ENCODE measurements at places on chromosomes 2 and 18.

DNA sequence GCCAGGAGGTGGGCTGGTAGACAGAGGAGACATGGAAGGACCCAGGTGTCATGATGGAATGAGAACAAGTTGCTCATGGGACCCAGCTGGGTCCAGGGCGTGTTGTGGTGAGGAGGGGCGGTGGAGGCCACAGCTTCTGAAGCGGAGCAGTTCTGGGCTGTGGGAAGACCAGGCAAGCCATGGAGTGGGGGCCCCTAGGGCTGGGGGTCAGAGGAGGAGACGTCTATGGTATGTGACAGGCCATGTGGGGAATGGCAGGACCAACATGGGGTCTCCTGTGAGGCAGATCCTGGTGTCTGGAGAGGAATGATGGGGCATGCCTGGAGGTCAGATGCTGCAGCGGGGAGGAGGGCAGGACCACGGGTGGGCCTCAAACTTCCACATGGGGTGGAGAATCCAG lies 16.9 kb downstream of the MYO7B start:
- DNase-seq = no peak

DNA sequence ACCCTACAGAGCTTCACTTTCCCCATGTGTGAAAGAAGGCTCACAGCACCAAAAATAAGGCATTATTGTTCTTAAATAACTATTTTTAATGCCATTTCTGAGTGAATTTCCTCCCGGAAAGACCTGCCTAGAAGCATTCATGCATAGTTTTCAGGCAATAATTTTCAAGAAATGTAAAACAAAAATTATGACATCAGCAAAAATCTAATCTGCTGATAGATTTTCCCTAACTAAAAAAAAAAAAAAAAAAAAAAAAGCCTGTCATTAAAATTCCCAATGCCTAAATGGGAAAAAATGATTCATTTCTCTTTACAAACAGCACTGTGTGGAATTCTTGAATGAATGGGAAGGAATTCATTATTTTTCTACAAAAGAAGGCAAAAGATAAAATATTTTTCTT lies 35.4 kb downstream of the ABCB11 start:
- no peak for DNase-seq

GRCh38 chr2:225597911-225598310 lies 198.4 kb downstream of the NYAP2 start:
- no peak for DNase-seq

- DNase-seq = no peak
Observed at GRCh38 chr2:226676618-226677017, 123.0 kb downstream of the IRS1 start.

- no peak for DNase-seq
Observed at GRCh38 chr2:200713704-200714064, 98.0 kb upstream of the BZW1 start.

DNA sequence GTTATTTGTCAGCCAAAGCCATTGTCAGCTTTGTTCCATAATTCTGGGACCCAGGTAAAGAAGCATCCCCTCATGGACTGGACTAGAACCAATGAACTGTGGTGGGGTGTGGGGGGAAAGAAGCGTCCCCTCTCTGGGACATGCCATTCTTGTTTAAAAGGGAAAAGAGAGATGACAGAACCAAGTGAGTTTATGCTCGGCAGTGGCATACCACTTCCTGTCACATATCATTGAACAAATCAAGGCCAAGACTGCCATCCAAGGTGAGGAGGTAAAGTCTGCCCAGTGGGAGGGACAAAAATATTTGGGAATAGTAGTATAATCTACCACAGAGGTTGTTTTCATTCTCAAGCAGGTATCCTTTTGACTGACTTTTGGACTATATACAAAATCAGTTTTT lies 4.7 kb upstream of the GLS start:
- DNase-seq = no peak

DNA sequence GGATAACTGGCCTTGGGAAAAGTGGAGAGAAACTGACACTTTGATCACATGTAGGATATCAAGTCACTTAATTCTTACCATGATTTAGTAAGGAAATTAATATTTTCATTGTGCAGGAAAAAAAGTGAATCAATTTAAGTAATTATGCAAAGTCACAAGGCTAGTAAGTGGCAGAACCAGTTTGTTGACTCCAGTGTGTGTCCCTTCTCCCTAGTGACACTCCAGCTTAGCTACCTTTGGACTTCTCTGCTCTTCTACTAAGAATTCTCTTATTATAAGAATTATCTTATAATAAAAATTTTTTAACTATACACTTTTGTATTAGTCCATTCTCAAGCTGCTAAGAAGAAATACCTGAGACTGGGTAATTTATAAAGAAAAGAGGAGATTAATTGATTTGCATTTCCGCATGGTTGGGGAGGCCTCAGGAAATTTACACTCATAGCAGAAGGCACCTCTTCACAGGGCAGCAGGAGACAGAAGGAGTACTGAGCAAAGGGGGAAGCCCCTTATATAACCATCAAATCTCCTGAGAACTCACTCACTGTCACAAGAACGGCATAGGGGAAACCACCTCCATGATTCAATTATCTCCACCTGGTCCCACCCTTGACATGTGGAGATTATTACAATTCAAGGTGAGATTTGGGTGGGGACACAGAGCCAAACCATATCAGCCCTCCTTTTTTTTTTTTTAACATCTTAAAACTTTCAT lies 13.6 kb downstream of the COL4A4 start:
- DNase-seq = no peak

GRCh38 chr2:2867397-2867979 lies 510.1 kb downstream of the EIPR1 start:
- no peak for DNase-seq

- DNase-seq = no peak
Observed at GRCh38 chr2:47818777-47819176, 35.8 kb downstream of the MSH6 start.

DNA sequence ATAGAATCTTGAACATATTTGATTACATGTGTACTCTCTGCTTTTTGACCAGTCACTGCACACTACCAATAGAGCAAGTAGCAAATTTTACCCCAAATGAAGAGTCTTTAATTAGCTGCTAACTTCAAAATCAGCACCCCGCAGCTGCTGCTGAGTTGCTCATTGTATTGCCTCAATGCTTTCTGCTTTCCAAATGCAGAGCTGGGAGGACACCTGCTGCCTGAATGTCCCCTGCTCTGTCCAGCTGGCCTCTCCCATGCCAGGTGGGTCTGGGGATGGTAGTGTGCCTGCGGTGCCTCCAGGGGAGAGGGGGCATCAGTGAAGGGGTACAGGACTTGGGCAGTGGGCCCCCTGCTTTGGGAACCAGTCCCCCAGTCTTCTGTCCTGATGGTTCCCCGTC lies 184.8 kb downstream of the PRKCE start:
- no peak for DNase-seq

- DNase-seq = no peak
Observed at GRCh38 chr18:476251-476664, 24.2 kb downstream of the COLEC12 start.

DNA sequence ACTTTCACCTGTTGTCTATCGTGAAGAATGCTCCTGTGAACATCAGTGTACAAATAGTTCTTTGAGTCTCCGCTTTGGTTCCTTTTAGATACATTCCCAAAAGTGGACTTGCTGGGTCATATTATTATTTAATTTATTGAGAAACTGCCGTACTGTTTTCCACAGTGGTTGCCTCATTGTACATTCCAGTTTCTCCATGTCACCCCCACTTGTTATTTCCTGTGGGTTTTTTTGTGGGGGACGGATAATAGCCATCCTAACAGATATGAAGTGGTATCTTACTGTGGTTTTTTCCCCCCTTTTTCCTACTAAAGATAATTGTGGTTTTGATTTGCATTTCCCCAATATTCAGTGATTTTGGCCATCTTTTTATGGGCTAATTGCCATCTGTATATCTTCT lies 53.8 kb downstream of the SMCHD1 start:
- no peak for DNase-seq

DNA sequence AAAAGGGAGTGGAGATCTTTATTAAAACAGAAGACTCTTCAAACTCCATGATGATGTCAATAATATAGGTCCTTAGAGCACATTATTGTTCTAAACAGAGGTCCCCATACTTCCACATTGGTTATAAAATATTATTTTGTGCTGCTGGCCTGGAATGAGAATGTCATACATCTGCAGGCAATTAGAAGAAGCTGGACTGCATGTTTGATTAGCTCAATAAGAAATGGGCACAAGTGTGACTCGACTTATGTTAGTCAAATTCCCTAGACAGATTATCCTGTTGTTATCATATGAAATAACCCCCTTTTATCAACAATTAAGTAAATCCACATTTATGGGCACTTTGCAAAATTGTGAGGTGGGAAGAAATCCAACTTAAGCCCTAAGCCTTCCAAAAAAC lies 8.8 kb downstream of the EFEMP1 start:
- DNase-seq = no peak

DNA sequence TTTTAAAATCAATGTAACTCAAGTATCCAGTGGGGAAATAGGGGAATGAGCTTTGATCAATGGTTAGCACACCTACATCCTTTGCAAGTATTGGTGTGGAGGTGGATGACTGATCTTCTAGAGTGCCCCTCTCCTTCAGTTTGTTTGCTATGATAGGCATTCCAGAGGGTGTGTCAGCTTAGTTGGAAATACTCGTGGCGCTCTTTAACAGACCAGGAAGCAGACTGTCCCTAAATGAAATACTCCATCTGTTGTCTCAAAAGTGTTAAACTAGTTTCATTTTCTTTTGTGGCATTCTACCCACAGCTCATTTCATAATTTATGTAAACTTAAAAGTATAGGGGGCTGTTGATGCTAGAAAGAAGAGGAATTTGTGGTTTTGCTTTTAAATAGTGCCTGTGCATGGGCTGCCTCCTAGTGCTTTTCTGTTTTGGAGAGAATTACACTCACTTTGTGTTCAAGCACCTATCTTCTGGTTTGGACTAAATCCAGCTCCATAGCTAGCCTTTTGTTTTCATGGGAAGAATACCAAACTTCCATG lies 66.2 kb downstream of the STAT1 start:
- DNase-seq = peak; percentile 81

- no peak for DNase-seq
Observed at GRCh38 chr2:71557321-71557720, 104.0 kb downstream of the DYSF start.

GRCh38 chr2:126839796-126840195 lies 58.9 kb upstream of the TEX51 start:
- no peak for DNase-seq

GRCh38 chr2:104654811-104655210 lies 199.1 kb upstream of the POU3F3 start:
- no peak for DNase-seq

DNA sequence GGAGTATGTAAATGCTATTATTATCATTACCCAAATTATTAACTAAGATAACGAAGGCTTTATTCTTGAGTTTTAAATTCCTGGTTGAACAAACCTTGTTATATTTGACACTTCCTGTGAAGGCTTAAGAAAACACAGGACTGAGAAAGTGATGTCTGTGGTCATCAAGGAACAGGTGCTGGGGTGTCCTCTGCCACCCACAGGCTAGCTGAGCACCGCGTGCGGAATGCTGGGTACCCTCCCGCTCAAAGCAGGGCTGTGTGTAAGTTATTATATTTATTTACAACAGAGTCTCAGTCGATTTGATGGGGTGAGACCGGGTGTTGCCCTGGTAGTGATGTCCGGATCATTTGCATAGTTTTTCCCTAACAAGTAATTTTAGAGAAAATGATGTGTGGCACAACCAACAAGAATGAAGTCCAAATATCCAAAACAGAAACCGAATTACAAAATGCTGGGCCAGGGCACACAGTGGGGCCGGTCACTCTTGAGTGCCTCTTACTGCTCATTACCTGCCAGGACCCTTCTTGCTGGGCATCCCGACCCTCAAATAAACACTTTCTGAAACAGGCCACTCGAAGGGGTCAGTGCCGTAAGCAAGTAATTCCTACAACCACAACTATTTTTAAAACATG lies 49.2 kb downstream of the TMEM18 start:
- DNase-seq = no peak

GRCh38 chr2:132383956-132384355 lies 32.6 kb upstream of the GPR39 start:
- DNase-seq = no peak
